ENCODE measurements at places on chromosomes 7 and 10. TPM values are rescaled to one million over a fixed set of nuclear protein-coding genes. Genes with fewer than 3 reads are reported as not detected.
A peak's percentile ranks its signal among the peaks of the same experiment; 100 is the strongest.

KCNIP2 gene
- 3.7 TPM for total RNA-seq

DNA sequence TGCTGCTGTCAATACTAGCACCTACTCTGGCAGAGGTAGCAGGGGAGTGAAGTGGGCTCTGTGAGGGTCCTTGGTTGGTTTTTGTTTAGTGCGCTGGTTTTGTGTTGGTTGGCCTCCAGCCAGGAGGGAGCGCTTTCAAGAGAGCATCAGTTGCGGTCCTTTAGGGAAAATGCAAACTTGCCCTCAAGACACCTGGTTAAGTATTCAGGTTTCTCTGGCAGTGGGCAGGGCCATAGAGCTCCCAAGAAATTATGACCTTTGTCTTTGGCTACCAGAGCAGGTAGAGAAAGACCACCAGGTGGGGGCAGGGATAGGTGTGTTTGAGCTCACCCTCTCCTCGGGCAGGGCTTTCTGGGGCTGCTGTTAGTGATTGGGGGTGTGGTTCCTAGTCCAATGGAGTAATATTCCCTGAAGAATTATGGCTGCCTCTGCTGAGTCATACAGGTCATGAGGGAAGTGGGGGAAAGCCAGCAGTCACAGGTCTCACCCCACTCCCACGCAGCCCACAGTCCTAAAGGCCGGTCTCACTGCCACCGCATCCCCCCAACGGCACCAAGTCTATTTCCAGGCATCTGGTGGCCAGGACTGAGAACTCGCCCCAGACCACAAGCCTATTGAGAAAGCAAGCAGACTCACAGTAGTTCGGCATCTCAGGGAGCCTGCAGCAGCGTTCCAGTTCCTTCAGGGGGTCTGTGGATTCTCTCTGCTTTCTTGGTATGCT, 280.5 kb downstream of the SFMBT2 start:
- H3K27ac ChIP-seq, result no peak overlapping the region
- no peaks in the 10 kb centered on the region for H3K4me1 ChIP-seq
- DNase-seq, result peak; percentile 50
- H3K36me3 ChIP-seq, result no peaks in the 10 kb centered on the region

DNA sequence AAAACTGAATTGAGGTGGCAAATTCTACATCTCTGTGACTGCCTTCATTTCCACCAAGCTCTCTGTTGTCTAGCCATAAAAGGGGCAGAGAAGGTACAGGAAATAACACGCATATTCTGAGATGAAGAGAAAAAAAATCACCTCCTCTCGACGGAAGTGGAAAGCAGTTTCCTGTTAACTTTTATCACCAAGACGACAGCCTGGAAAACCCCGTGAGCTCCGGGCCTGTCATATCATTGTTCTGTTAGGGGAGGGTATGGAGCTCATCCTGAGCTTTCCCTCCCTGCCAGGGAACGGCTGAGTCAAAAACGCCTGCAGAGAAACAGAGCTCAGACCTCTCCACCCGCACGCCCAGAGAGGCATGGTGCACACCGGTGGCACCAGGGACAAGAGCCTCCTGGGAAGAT, 200.3 kb downstream of the PRPF18 start:
- peaks cover 31% of the 10 kb centered on the region for H3K4me1 ChIP-seq
- no peak overlapping the region for H3K4me3 ChIP-seq
- H3K27me3 ChIP-seq, result no peaks in the 10 kb centered on the region
- H3K36me3 ChIP-seq, result peaks cover 5% of the 10 kb centered on the region

DNA sequence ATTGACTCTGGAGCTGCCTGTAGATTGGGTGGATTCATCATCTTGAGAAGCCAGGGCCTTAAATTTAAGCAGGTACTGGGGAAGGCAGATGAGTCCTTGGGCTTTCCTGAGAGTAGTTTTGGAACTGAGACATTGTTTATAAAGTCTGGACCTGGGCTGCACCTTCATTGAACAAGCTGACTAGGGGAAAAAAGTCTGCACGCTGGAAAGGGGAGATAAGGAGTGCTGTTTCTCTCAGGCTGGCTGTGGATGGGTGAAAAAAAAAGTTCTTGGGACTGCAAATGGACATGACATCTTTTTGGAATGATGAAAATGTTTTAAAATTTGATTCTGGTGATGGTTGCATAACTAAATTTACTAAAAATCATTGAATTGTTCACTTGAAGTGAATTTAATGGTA, 12.0 kb downstream of the SEC24C start:
- H3K27ac ChIP-seq, result no peak overlapping the region
- H3K4me3 ChIP-seq, result no peak overlapping the region
- H3K36me3 ChIP-seq, result peaks cover 81% of the 10 kb centered on the region
- DNase-seq, result no peak
- no peaks in the 10 kb centered on the region for H3K27me3 ChIP-seq
- peaks cover 17% of the 10 kb centered on the region for H3K4me1 ChIP-seq
